ENCODE measurements at places on chromosomes 6 and 20.

DNA sequence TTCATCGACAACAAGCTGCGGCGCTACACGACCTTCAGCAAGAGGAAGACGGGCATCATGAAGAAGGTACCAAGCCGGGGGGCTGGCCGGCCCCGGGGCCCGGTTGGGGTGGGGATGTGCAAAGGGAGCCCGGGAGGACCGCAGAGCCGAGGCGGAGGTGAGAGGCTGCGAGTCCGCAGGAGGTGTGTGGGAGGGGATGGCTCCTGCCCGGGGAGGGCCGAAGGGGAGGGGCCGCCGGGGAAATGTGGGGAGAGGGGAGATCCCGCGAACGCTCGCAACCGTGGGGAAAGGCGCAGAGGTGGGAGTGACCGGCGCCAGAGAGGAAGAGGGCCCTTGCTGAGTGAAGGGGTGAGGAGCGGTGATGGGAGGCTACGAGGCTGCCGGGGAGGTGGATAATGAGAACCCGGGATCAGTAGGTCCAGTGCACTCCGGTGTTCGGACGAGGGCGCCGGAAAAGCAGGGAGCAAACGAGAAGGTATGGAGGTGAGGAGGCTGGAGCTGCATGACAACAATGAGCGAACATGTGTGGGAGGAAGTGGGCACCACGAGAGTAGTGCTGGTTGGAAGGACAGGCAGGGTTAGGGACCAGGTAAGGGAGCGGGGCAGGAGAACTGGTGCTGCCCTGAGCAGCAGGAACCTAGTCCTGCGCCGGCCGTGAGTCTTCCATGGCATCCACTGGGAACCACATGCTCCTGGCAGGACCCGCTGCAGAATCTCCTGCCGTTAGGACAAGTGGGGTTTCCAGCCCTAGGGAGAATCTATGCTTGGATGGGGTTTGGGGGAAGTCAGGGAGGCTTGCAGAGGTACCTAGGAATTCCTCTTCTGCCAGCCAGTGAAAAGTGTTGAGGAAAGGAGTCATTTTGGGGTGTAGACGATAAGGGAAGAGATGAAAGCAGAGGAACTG lies 1.3 kb downstream of the SRF start:
- DNase-seq, result no peak

DNA sequence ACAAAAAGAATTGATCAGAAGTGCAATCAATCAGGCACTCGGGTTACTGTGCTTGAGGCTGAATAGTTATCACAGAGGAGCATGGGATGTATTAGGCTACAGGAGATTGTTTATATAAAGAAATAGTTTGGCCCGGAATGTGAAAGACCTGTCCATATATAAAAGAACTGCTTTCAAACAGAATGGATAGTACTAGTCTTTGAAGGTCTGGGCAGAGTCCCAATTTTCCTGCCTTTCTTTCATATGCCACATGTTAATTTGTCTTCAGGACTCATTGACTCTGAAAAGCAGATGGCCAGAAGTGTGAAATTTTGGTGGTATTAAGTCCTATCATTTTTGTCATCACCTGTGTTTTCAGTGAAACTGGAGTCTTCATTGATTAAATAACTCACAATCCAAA lies 314.5 kb downstream of the EYA4 start:
- DNase-seq, result peak; percentile 46

GRCh38 chr6:46014511-46015118 lies 1.0 kb downstream of the CLIC5 start:
- DNase-seq, result no peak

- DNase-seq, result no peak
Observed at GRCh38 chr6:162864911-162865310, 137.1 kb downstream of the PACRG start.

DNA sequence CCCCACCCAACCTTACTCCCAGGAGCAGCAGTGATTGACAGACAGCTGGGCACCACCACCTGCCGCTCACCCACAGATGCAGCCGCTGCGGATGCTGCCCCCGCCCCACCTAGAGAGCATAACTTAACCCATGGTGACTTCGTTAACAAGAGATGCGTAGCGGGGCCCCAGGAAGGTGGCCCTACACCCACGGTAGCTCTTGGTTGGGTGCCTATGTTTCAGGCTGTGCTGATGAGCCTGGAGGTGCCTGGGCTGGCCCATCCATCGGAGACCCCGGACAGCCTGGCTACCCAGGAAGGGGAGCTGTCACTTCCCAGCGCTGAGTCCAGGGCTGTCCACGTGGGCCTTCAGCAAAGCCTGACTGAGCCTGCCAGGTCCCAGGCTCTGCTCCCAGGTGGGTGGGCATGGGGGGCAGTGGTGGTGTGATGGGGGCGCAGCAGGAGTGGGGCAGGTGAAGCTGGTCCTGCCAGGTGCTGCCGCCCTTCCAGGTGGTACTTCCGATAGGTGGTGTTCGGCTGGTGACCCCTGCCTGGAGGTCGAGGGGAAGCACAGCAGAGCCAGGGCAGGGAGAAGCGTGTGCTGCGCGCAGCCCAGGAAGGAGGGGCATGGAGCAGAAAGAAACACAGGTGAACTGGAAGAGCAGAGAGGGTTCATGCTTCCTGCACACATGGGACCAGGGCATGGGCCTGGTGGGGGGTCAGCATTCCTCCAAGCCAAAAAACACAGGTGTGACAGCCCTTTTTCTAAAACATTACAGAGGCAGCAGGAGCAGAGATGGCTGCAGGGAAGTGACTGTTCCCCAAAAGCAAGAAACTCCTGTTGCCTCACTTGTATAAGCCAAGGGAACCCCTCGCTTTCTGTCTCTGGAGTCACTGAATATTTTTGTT lies 56.9 kb downstream of the SYNJ2 start:
- DNase-seq, result no peak
